ENCODE measurements at places on chromosomes 3 and 15.
A peak's percentile ranks its signal among the peaks of the same experiment; 100 is the strongest.

DNA sequence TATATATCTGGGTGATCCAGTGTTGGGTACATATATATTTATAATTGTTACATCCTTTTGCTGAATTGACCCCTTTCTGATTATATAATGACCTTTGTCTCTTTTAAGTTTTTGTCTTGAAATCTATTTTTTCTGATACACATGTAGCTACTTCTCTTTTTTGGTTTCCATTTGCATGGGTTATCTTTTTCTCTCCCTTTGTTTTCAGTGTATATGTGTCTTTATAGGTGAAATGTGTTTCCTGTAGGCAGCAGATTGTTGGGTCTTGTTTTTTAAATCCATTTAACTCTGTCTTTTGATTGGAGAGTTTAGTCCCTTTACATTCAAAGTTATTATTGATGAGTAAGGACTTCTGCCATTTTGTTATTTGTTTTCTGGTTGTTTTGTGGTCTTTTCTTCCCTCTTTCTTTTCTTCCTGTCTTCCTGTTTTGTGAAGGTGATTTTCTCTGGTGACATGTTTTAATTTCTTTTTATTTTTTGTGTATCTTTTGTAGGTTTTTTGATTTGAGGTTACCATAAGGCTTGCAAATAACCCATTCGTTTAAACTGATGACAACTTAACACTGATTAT lies 56.8 kb downstream of the STARD9 start:
- no peak for DNase-seq

DNA sequence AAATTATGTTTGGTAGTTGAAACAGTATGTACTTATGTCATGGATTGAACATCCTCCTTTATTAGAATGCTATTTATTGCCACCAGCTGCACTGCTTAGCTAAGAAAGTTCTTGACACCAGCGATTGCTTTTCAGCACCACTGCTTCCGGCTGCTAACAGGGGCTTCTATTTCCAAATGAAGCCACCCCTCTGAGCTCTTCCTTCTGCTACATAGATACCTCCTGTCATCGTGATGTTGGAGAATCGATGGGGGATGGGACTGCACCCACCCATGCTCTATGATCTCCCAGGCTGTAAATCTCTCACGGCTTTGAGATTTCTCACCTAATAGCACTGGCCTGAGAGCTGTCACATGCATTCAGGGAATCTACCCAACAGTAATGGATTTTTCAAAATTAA lies 259.2 kb downstream of the MEIS2 start:
- no peak for DNase-seq

DNA sequence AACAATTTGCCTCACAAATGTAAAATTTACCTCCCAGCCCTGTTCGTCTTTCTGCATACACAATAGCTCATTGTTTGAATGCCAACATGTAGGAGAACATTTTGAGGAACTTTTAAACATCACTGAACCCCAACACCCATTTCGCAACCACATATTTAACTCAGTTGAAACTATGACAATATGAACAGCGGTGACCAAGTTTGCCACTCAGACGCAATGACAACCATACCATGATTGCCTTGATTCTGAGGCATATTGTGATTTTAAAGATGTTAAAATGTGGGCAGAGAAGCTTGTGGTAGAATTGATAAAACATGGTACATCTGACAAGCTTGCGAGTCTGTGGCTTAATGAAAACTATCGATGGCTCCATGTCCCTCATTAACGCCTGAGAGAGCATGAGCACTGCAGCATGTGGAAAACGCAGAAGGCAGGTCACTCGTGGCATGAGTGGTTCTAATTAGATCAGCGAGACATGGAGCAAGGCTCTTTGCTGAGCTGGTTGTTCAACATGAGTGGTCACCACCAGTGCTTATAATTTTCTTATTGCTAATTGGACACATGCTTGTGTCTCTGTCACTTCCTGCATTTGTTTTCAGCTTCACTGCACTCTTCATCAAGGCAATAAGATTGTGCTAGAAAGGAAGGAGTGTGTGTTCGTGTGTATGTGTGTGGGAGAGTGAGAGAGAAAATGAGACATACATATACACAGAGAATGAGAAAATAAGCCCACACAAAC lies 116.8 kb downstream of the CHST2 start:
- no peak for DNase-seq

GRCh38 chr3:151410891-151411559 lies 26.5 kb upstream of the P2RY12 start:
- no peak for DNase-seq

GRCh38 chr15:36858423-36858822 lies 241.9 kb downstream of the MEIS2 start:
- DNase-seq, result no peak

DNA sequence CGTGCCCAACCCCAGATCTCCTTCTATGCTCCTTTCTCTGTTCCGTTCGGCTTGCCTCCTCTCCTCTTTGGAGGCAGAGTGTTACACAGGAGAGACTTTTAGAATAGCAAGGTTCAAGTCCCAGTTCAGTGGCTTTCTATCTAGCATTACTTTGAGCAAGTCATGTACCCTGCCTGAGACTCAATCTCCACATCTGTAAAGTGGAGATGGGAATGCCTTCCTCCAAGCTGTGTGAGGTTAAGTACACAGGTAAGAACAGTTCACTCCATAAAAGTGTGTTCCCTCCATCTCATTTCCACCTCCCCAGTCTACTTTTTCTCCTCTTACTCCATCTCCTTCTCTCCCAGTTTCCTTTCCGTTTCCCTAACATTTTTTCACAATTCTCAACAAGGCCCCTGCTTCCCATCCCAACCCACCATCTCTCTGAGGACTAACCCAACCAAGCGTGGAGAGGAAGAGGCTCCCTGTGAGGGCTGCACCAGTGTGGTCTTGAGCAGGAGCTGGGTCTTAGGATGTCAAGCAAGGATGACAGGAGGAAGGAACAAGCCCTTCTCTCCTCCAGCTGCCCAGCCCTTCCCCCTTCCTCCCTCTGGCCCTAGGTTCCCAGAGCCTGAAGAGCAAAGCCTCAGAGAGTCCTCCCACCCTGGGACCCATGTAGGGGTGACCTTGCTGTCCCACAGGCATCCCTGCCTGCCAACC lies 6.4 kb downstream of the ATP8B4 start:
- DNase-seq, result no peak

DNA sequence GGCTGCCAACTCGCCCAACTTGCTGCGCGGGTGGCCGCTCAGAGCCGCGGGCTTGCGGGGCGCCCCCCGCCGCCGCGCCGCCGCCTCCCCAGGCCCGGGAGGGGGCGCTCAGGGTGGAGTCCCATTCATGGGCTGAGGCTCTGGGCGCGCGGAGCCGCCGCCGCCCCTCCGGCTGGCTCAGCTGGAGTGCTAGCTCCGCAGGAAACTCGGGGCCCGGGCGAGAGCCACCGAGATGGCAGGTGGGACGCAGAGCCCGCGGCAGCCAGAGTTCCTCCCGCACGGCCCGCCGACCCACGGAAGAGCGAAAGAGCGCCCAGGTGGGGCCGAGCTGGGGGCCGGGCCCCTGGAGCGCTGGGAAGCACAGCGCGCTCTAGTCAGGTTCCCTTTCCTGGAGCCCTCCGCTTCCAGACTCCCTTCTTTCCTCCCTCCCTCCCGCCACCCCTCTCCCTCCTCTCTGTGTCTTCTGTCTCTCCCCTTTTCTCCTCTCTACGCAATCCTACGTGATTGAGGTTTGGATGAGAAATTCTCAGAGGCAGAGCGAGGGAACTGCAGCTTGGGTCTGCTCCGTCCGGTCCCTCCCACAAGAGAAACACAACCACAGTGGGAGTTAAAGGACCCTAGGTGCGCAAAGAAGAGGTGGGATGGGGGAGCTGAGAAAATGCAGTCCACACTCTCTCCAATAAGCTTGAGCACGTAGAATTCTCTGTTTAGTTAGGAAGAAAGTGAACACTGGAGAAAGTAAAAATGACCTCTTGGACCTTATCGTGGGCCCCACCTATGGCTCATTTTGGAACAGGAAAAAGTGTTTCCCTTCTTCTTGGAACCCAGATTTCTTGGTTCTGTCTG lies 317.3 kb downstream of the FGF12 start:
- DNase-seq, result peak; percentile 29

- no peak for DNase-seq
These were observed 93.1 kb downstream of the AKAP13 start for GRCh38 chr15:85473455-85473854.

- no peak for DNase-seq
These were observed 255.5 kb downstream of the UACA start for GRCh38 chr15:70507772-70508371.

GRCh38 chr3:171460725-171461524 lies 720 bp upstream of the TNIK start:
- DNase-seq, result peak; percentile 53

- no peak for DNase-seq
These were observed 23.6 kb upstream of the LINGO1 start for GRCh38 chr15:77656294-77656693.

- DNase-seq, result no peak
These were observed 621.4 kb downstream of the FHIT start for GRCh38 chr3:60629816-60630215.

DNA sequence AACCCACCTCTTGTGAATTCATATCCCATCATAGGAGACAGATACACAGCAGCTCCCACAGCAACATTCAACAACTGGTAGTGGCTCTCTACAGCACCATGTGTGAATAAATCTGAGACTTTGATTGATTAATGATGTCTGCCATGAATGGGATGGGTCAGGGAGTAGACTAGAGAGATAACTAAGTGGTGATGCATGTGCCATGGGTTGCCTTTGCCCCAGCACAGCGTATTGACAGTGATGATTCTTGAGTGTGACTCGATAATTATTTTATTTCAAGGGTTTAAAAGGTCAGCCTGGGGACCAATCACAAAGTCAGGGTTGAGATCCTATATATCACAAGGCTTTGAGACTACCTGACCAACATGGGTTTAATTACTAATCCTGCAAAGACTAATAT lies 295.9 kb downstream of the PTPRG start:
- no peak for DNase-seq

- DNase-seq, result no peak
These were observed 332.2 kb downstream of the AGBL1 start for GRCh38 chr15:86411916-86412315.

- no peak for DNase-seq
These were observed 613.1 kb downstream of the SI start for GRCh38 chr3:164465172-164465571.

- DNase-seq, result no peak
These were observed 11.4 kb downstream of the EIF4G1 start for GRCh38 chr3:184325715-184326369.

DNA sequence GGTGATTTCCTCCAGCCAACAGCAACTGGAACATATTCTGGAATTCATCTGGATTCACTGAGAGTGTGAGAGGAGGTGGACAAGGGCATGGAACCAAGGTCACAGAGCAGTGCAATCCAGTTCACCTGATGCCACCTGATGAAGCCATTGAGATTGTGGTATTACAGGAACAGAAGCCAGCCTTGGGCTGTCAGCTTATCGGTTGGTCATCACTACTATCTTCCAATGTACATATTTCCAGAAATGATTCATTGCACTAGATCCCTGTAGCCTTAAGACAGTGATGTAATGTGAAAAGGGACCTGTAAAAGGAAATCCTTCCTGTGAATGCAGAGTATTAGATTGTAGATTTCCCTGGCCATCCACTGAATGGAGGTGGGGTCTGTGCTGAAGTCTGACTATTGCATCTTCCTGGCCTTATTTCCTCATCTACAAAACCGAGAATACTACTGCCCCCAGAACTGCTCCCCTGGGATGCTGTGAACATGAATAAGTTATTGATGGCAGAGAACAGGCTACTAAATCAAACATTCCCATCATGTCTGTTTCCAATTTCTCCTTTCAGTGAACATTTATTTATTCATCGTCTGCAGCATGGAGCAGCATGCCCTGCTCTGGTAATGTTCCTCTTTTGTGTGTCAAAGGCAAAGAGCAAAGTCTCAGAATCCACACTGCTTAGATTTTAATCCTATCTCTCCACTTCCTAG lies 47.4 kb upstream of the TPM1 start:
- no peak for DNase-seq

DNA sequence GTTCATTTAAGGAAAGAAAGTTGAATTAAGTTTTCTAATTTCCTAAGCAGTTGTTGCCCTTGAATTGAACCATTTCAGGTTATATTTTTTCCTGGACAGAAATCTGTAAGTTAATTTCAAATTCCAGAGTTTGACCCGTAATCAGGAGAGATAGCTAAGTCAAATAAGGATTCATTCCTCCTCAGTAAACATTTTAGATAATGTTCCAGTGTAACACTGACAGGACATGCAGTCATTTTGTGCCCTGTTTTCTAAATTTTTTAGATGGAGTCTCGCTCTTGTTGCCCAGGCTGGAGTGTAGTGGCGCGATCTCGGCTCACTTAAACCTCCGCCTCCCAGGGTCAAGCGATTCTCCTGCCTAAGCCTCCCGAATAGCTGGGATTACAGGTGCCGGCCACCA lies 371.7 kb downstream of the DIPK2A start:
- no peak for DNase-seq

- DNase-seq, result no peak
These were observed 204.9 kb upstream of the CGNL1 start for GRCh38 chr15:57171426-57171825.

- DNase-seq, result no peak
These were observed 1.3 kb upstream of the PPP4R2 start for GRCh38 chr3:72995337-72995736.

DNA sequence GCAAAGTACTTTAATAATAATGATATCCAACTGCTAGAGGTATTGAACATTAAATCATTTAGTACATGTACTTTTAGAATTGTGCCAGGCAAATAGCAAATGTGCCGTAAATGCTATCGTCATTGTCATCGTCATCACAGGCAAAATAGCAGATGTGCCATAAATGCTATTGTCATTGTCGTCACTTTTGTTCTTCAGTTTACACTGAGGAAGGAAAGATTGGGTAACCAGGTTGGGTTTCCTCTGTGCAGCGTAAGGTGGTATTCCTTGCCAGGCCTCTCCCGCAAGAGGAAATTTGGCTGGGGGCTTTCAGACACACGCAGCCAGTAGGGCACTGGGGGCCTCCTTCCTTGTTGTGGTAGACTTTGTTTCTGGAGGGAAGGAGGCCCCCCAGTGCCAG lies 26.4 kb downstream of the ABHD17C start:
- DNase-seq, result no peak

GRCh38 chr15:43186003-43186353 lies 775 bp downstream of the CCNDBP1 start:
- DNase-seq, result no peak

GRCh38 chr3:137992592-137992991 lies 17.4 kb upstream of the CLDN18 start:
- DNase-seq, result no peak

DNA sequence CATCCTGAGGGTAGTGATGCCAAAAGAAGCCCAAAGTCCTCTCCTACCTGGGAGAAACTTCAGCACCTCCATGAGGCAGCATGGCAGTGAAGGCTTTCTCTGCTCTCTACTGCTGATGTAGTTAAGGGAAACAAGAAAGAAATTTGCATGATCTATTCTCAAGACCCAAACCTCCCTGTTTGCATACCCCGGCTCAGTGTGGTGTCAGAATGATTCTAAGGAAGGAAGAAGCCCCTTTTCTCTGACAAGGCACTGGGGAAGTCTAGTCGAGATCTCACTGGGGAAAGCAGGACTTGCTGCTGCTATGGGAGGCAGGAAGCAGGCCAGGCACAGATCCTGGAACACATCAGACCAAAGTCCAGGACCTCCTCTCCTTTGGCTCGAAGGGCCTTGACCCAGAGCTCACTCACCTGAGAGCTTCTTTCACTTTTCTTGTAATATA lies 89.4 kb upstream of the ICE2 start:
- DNase-seq, result no peak

All from NCI-H1092 (cell line).